Diencephalon (tissue), 1 donor: ENCODE measurements at places on chromosomes 12 and 14. TPM values are rescaled to one million over a fixed set of nuclear protein-coding genes. Genes with fewer than 3 reads are reported as not detected.

Gene LETMD1
- 59.7 TPM for total RNA-seq

Gene FZD10
- total RNA-seq = 2.5 TPM

Gene CCDC38
- not detected for total RNA-seq

Gene CCDC88C
- total RNA-seq = 60.0 TPM

Gene TMEM233
- 0.46 TPM for total RNA-seq

Gene LBHD2
- total RNA-seq = 1.2 TPM

Gene HEBP1
- total RNA-seq = 5.8 TPM
